ENCODE measurements at places on chromosomes 6 and 20. TPM values are rescaled to one million over a fixed set of nuclear protein-coding genes. Genes with fewer than 3 reads are reported as not detected.

DNA sequence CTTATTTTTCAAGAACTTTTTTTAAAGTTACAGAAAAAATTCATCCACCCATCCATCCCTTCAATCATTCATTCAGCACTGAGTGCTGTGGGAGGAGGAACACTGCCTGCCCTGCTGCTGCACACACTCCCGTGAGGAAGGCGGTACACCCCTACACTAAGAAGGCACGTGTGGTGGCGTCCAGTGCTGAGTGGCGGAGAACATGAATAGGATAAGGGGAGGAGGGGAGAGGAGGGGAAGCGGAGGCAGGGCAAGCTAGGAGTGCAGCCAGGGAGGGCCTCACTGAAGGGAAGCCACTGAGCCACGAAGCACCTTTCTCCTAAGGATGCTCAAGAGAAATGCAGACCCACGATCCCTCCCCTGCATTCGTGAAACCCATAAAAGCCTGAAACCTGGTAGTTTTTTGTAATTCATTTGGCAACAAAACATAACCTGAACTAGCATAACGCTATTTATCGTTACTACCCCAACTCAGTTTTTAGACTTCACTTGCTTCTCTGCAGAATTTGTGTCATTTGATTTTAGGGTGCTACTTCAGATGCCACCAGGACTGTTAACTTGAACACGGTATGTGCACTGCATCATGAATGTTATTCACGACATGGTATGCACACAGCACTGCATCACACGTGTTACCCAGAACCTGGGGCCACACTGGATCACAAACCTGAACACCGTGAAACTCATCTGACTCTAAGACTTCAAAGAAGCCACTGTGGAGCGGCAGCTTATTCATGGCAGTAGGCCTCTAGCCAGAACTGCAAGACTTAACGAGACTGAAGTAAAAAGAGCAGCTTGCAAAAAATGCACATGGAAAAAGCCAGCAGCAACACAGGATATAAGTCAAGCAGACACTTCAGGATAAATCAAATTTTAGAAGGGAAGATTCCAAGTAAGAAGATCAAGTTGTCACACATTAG, 3.5 kb downstream of the RNASET2 start:
- DNase-seq = no peak
- no peak overlapping the region for H3K27ac ChIP-seq
- 0 out of 2 replicates have a peak, but pooled peaks cover 8% of the 10 kb centered on the region for H3K4me1 ChIP-seq
- no peaks in the 10 kb centered on the region for H3K36me3 ChIP-seq
- H3K4me3 ChIP-seq = no peak overlapping the region

DNA sequence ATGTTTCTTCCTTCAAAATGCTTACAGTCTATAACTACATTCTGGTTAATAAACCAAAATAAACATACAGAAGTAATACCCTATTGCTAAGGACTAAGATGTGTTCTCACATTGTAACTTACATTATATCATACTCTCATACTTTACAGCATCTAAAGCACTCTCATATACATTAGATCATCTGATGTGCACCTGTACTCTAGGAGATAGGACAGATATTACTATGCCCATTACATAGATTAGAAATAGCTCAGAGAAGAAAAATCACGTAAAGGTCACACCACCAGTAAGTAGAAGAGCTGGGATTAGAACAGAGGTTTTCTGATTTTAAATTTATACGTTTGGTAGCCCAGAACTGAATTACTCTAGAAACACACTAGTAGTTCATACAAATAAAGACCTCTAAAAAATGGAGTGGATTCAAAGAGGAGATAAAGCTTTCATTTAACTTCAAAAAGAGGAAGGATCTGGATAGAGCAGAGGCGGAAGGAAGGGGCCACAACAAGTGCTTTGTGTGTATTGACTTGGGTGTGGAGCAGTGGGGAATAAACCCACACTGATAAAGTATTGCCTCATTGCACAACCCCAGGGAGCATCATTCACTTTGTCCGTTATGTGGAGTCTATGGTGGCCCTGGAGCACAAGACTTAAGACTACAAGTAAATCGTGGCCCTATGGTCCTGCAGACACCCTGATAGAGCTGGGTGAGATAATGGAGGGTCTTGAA, 30.9 kb downstream of the SLC2A12 start:
- DNase-seq = no peak
- H3K4me3 ChIP-seq = no peak overlapping the region
- H3K4me1 ChIP-seq = peaks cover 29% of the 10 kb centered on the region
- no peak overlapping the region for H3K27ac ChIP-seq
- H3K27me3 ChIP-seq = no peaks in the 10 kb centered on the region

DNA sequence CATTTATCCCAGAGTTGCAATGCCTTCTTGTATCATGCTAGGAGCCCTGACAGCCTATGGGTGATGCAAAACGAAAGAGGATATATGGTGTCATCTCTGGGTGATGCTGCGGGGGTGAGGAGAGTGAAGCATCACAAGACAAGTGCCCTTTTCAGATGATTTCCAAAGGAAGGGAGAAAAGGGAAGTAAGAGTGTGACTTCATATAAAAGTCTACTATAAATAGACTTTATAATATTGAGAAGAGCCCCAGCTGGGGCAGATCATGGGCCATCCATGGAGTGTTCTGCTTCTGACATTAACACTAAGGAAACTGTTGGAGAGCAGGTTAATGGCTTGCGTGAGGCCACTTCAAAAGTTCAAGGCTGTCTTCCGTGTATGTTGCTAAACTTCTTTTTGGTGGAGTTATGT, 4.4 kb downstream of the CD83 start:
- H3K4me1 ChIP-seq = peaks cover 3% of the 10 kb centered on the region
- DNase-seq = no peak
- no peaks in the 10 kb centered on the region for H3K27me3 ChIP-seq
- H3K4me3 ChIP-seq = no peak overlapping the region

- no peaks in the 10 kb centered on the region for H3K36me3 ChIP-seq
- peaks cover 57% of the 10 kb centered on the region for H3K27me3 ChIP-seq
- H3K4me3 ChIP-seq = no peak within 1 kb of the TSS
- no peak within 1 kb of the TSS for H3K27ac ChIP-seq
These were observed at the start of gene DLGAP4 for GRCh38 chr20:36305602-36306551. Gene DLGAP4, plus strand, starts transcription at chr20:36306339. Its CDS starts 125,379 bp downstream, at chr20:36431718.

GRCh38 chr6:3518356-3519190, 61.7 kb upstream of the SLC22A23 start:
- H3K4me3 ChIP-seq = peak overlapping the region; percentile 31
- no peaks in the 10 kb centered on the region for H3K36me3 ChIP-seq
- peaks cover 52% of the 10 kb centered on the region for H3K4me1 ChIP-seq
- DNase-seq = peak; percentile 90

- peaks cover 40% of the 10 kb centered on the region for H3K27me3 ChIP-seq
- H3K27ac ChIP-seq = no peak overlapping the region
- peaks cover 14% of the 10 kb centered on the region for H3K4me1 ChIP-seq
These were observed 8.9 kb downstream of the VSTM2L start for GRCh38 chr20:37911838-37912281.

DNA sequence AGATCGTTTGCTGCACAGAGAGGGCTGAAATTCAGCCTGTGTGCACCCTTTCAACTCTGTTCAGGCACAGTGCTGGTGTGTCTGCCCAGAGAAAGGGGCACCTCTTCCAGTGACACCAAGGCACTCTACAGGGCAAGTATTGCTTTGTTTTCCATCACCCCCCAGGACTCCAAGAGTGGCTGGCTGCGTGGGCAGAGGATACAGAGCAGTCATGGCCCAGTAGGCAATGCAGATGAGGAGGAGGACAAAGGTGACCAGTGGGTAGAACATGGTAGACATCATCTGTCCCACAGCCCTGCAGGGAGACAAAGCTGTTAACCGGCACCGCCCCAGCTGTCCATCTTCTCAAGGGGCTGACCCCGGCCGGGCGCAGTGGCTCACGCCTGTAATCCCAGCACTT, 6.7 kb upstream of the NEU1 start:
- no peaks in the 10 kb centered on the region for H3K36me3 ChIP-seq
- peaks cover 24% of the 10 kb centered on the region for H3K4me1 ChIP-seq
- H3K27me3 ChIP-seq = no peaks in the 10 kb centered on the region
- DNase-seq = no peak
- no peak overlapping the region for H3K4me3 ChIP-seq

DNA sequence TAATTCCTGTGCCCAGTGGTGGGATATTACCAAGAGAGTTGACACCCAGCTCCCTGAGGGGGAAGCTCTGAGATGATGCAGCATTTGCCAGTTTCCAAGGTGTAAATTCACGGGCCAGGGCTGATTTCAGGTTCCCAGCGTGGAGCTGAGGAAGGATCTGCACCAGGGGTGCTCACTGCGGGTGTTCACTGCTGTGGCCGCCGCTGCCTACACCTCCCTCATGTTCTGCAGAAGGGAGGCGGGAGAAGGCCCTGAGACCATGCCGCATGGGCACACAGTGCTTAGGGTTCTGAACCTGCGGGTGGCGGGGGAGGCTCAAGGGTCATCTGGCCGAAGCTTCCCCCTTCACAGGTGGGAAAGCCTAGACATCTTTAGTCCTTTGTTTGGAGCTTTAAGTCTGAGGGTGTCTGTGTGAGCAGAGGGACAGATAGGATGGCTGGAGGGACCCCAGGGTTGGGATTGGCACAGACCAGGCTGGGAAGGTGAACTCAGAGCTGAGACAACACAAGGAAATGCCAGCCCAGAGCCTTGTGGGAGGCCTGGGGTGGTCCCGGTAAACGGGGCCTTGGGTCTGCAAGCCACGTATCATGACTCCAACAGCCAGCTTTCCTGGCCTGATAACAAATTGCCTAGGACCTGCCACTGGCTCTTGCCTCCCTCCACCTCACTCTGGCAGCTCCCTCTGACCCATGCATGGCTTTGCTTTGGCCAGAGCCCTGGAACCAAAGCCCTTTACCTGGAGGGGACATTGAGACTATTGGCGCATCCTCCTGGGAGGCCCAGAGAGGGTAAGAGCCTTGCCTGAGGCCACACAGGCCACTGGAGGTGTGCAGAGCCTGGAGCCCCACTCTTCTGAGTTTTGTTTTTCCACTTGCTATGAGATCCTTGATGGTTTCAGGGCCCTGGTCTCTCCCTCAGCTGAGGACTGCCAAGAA, 40.4 kb downstream of the SYNJ2 start:
- H3K36me3 ChIP-seq = no peaks in the 10 kb centered on the region
- no peak for DNase-seq
- H3K4me3 ChIP-seq = no peak overlapping the region

- H3K27ac ChIP-seq = peak overlapping the region; percentile 52
- 0 out of 2 replicates have a peak, but pooled peaks cover 7% of the 10 kb centered on the region for H3K36me3 ChIP-seq
- peak; percentile 17 for DNase-seq
- no peak overlapping the region for H3K4me3 ChIP-seq
These were observed 121.6 kb downstream of the ADAT2 start for GRCh38 chr6:143328876-143329275.

- H3K4me1 ChIP-seq = peaks cover 14% of the 10 kb centered on the region
- H3K4me3 ChIP-seq = no peak overlapping the region
- H3K27me3 ChIP-seq = no peaks in the 10 kb centered on the region
- peaks cover 27% of the 10 kb centered on the region for H3K36me3 ChIP-seq
These were observed 6.4 kb downstream of the CCND3 start for GRCh38 chr6:41935193-41935574.

- peak; percentile 53 for DNase-seq
- peaks cover 50% of the 10 kb centered on the region for H3K4me1 ChIP-seq
- H3K36me3 ChIP-seq = no peaks in the 10 kb centered on the region
- no peak overlapping the region for H3K4me3 ChIP-seq
- H3K27ac ChIP-seq = peak overlapping the region; percentile 42
These were observed 57.0 kb upstream of the EPB41L1 start for GRCh38 chr20:36097337-36098151.

- H3K27ac ChIP-seq = no peak overlapping the region
- H3K36me3 ChIP-seq = no peaks in the 10 kb centered on the region
- H3K4me3 ChIP-seq = no peak overlapping the region
- H3K27me3 ChIP-seq = peaks cover 83% of the 10 kb centered on the region
- DNase-seq = peak; percentile 25
- H3K4me1 ChIP-seq = no peaks in the 10 kb centered on the region
These were observed 307.8 kb downstream of the TAF4 start for GRCh38 chr20:61757678-61758563.

GRCh38 chr6:99521633-99522151, 6.5 kb upstream of the USP45 start:
- no peaks in the 10 kb centered on the region for H3K36me3 ChIP-seq
- peaks cover 6% of the 10 kb centered on the region for H3K4me1 ChIP-seq
- H3K4me3 ChIP-seq = peak overlapping the region; percentile 61
- peak; percentile 5 for DNase-seq
- no peaks in the 10 kb centered on the region for H3K27me3 ChIP-seq

- no peaks in the 10 kb centered on the region for H3K4me1 ChIP-seq
- peaks cover 7% of the 10 kb centered on the region for H3K36me3 ChIP-seq
- H3K27me3 ChIP-seq = no peaks in the 10 kb centered on the region
- H3K27ac ChIP-seq = no peak overlapping the region
- no peak for DNase-seq
These were observed 121.3 kb downstream of the MYO6 start for GRCh38 chr6:75870389-75870788.

DNA sequence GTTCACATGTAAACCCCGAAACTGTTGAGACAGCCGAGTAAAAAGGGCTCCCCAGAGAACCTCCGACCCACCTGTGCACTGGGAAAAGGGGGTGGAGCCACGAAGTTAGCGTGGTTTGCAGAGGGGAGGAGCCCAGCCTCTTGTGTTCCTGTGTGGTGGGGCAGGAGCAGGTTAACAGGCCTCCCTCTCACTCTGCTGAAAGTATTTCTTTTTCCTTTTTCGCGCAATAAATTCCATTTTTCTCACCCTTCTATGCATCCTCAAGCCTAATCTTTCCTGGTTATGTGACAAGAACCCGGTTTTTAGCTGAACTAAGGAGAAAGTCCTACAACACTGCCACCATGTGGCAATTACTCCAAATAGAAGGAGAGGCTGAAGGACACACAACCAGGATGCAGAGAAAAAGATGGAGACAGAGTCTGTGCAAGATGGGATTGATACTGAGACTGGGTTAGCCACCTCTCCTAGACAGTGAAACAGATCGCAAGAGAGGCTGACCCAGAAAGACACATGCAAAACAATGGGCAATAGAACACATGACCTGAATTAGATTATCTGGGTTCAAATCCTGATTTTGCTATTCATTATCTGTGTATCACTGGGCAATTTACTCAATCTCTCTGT, 168.7 kb upstream of the PRSS16 start:
- H3K36me3 ChIP-seq = no peaks in the 10 kb centered on the region
- H3K27ac ChIP-seq = no peak overlapping the region
- H3K4me3 ChIP-seq = peak overlapping the region; percentile 60

- H3K4me1 ChIP-seq = 0 out of 2 replicates have a peak, but pooled peaks cover 14% of the 10 kb centered on the region
- DNase-seq = no peak
- no peak within 1 kb of the TSS for H3K27ac ChIP-seq
- H3K4me3 ChIP-seq = peak within 1 kb of the TSS; percentile 72
- no peaks in the 10 kb centered on the region for H3K27me3 ChIP-seq
These were observed at the start of gene DLK2 for GRCh38 chr6:43455531-43456428. Gene DLK2, minus strand, starts transcription at chr6:43455548. Its CDS starts 723 bp downstream, at chr6:43454825.

GRCh38 chr6:109740787-109741186, 49.7 kb downstream of the FIG4 start:
- H3K27me3 ChIP-seq = no peaks in the 10 kb centered on the region
- H3K27ac ChIP-seq = no peak overlapping the region

GRCh38 chr20:59121714-59122565, 41.7 kb upstream of the ZNF831 start:
- H3K27ac ChIP-seq = no peak overlapping the region
- no peaks in the 10 kb centered on the region for H3K36me3 ChIP-seq
- H3K4me1 ChIP-seq = no peaks in the 10 kb centered on the region
- no peak overlapping the region for H3K4me3 ChIP-seq
- no peak for DNase-seq
- H3K27me3 ChIP-seq = peaks cover 100% of the 10 kb centered on the region

The RHAG gene
- total RNA-seq = not detected

The PXDC1 gene
- 30.8 TPM for total RNA-seq

The KIAA0408 gene
- total RNA-seq = not detected

The PPDPF gene
- 253 TPM for total RNA-seq

The ENPP3 gene
- not detected for total RNA-seq

The USP49 gene
- 10.9 TPM for total RNA-seq

The B3GAT2 gene
- total RNA-seq = not detected

The PGC gene
- not detected for total RNA-seq

The HTR1B gene
- total RNA-seq = not detected

The CST8 gene
- not detected for total RNA-seq

The FKBP1C gene
- 0.46 TPM for total RNA-seq

The RNF146 gene
- 26.0 TPM for total RNA-seq

The SLC22A16 gene
- total RNA-seq = not detected

The LAMA4 gene
- 58.3 TPM for total RNA-seq

The TRERF1 gene
- 14.5 TPM for total RNA-seq

Measured in PC-9 (cell line).